Right atrium auricular region (tissue), 2 donors: ENCODE measurements at places on chromosomes 1 and 21.
A peak's percentile ranks its signal among the peaks of the same experiment; 100 is the strongest.

GRCh38 chr1:172936088-172936645 is 114.6 kb downstream of the TNFSF18 start:
- DNase-seq, result no peak

GRCh38 chr21:42107177-42107880 is 36.2 kb downstream of the UMODL1 start:
- no peak for DNase-seq

- peak; percentile 57 for DNase-seq
Measured at GRCh38 chr1:25657883-25658760, 41.5 kb downstream of the MAN1C1 start.

GRCh38 chr1:246437961-246438360 is 69.1 kb downstream of the SMYD3 start:
- DNase-seq, result no peak

DNA sequence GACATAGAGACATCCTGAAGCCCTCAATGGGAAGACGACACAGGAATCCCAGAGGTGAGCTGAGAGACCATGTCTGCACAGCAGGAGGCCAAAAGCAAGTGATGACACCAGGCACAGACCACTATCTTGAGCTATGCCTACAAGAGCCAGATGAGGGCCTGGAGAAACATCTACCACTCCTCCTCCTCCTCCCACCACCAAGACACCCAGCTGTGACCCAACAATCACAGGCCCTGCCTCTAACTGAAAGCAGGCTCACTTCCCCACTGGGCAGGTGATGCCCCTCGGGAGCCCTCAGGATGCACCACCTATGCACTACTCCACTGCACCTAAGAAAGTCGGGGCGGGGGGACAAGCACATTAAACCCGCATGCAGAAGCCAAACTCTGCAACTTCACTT is 16.5 kb downstream of the TADA1 start:
- no peak for DNase-seq

DNA sequence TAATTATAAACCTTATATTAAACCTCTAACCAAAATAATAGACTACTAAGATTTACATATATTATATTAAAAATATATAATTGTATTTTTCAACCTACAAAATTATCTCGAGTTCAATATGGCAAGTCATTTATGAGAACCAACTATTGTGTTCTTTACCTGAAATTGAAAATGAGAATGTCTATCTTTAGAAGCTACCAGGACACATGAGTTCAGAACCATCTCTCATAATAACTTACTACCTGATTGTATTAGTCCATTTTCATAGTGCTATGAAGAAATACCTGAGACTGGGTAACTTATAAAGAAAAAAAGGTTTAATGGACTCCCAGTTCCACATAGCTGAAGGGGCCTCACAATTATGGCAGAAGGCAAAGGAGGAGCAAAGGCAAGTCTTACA is 6.8 kb downstream of the HAO2 start:
- DNase-seq, result no peak

- no peak for DNase-seq
Measured at GRCh38 chr21:15390049-15390448, 325.2 kb upstream of the NRIP1 start.

DNA sequence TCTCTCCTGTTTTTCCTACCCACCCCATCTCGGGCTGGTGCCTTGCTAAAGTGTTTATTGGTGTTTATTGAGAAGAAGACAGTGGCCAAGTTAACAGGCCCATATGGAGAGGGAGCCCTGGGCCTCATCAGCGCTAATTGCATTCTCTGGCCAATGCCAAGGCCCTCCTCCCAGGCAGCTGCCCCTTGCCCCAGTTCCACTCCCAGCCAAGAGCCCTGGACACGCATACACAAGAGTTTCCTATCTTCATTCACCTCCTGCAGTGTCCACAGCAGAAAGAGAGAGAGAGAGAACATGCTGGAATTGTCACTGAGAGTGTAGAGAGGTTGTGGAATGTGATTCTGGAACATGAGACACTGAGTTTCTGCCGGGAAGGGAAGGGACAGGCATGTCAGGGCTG is 25.4 kb upstream of the VWA5B1 start:
- DNase-seq, result no peak

- DNase-seq, result peak; percentile 99
Measured at GRCh38 chr1:244048256-244049161, 2.6 kb upstream of the ZBTB18 start.

DNA sequence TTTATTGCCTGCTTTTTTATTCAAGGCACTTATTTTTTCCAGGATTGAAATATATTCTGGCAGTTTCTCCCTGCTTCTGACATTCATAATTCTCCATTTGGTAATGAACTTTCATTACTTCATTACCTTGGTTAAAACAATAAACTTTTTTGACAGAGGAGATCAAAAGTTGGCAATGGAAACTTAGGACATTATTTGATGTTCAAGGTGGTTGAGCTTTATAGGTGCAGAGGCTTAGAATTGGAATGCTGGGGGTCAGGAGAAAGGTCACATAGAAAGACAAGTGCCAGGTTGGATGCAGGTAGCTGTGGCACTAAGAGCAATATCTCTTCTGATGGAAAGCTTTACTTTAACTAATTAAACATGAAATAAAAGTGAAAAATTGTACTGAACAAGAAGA is 152.4 kb downstream of the SPATA46 start:
- no peak for DNase-seq

GRCh38 chr21:37671381-37671780 is 244.9 kb downstream of the KCNJ6 start:
- peak; percentile 23 for DNase-seq

- no peak for DNase-seq
Measured at GRCh38 chr1:93900723-93901504, 8.3 kb downstream of the GCLM start.

GRCh38 chr1:90381598-90381997 is 335.5 kb downstream of the BARHL2 start:
- no peak for DNase-seq

DNA sequence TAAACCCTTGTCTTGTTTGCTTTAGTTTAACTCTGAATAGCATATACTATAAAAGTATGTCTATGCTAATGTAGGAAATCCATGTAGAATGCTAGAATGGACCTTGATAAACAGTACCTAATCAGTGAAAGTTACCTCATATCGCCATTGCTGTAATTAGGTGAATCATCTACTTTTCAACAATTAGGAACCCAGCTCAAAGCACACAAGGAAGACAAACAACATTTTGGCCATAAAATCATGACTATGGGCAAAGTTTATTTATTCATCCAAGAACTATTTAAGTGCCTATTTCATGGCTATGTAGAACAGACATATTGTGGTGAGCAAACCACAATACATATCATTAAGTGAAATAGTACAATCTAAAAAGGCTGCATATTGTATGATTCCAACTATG is 1043.2 kb downstream of the BRINP3 start:
- DNase-seq, result no peak

DNA sequence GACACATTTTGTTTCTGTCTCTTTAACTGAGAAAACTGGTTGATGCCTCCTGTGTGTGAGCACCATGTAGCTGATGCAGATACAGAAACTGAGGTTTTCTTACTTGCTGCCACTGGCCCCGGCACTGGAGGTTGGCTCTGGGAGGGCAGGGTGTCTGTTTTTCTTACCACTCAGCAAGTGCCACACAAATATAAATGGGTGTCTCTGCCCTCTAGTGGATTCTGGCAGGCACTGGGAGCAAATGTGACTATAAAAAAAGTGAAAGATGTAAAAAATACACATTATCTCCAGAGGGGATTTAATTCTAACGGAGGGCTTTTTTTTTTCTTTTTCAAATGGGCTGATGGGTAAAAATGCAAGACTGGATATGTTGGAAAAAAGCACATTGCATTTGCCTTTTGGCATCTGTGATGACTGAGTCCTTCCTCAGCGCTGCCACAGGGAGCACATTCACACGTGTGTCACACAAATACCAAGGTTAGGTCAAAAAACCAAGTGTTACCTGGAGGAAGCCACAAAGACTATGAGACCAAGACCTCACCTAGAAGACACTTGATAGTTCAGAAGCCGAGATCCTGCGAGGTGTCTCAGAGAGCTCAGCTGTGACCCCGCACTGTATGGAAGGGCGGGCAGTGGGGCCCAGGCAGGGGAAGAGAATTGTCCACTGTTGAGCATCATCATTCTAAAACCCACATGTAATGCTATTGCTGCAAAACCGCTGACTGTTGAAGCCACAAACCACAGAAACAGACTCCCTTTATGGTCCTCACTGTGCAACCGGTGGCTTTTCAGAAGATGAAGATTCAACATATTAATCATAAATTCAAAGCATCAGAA is 18.9 kb downstream of the PGBD2 start:
- DNase-seq, result no peak

DNA sequence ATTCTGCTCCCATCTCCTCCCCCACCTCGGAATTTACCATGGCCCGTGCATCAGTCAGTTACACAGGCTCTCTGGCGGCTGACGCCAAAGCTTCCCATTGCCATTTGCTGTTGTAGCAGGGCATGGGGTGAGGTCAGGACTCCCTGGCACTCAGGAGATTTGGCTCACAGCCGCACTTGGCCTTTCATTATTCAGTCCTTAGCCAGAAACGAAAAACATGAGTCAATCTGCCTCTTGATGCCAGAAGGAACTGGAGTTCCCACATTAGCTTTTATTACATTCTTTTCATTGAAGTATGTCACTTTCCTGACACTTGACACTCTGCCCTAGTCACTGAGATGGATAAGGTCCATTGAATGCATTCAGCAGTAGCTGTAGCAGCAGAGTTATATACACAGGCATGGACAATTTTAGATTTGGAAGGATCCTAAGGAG is 260.6 kb downstream of the CACNA1E start:
- no peak for DNase-seq

- no peak for DNase-seq
Measured at GRCh38 chr1:50968821-50969610, 1.0 kb upstream of the CDKN2C start.

DNA sequence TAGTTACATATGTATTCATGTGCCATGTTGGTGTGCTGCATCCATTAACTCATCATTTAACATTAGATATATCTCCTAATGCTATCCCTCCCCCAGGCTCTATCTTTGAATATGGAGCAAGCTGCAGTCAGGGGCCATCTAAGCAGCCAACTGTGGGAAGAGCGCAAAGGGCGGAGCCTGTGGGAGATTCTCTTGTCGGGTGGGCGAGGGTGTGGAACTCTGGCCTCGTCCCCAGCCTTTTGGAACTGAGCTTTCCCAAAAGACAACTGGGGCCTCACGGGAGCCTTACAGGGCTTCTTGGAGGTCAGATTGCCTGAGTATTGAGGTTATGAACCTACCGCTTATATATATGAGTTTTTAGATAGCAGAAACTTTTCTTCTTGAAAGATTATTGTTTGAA is 117.2 kb downstream of the HHAT start:
- no peak for DNase-seq

DNA sequence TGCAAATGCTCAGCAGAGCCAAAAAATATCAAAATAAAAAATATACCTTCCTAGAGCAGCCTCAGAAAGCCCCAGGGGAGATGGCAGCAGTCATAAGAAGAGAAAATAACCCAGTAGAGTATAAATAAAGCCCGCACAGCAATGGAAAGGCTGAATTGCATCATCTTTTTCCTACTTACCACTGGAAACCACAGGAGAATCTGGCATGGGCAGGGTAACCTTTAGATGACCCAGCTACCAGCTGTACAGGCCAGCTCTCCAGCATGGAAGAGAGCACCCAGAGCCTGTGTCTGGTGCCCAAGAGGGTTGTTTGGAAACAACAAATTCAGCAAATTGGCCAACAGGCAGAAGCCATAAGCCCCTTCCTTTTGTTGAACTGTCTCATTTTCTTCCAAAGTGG is 253.1 kb downstream of the OMA1 start:
- no peak for DNase-seq

DNA sequence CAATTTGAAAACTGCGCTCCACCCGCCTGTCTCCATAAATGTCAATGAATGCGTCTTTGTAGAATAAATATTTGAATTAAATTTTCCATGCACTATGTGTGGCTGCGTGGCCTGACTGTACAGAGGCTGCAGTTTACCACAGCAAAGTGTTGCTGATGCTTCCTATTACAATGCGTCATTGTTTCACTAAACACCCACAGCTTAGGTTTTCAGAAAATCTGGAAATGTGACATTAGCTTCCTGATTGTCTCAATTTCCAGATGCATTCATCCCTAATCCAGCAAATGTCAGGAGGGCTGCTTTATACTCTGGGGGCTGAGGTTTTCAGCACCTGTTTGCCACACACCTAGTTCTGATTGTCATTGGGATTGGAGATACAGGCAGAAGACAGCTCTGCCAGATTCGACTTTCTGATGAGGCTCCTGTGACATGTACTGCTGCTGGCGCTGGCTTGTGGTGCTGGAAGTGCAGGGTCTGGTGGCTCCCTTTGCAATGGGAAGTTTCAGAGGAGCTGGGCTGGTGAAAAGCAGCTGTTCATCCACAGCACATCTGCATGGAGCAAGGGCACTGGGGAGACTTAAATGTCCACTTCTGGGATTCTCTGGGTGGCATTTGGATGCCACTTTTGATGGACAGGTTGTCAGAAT is 40.0 kb downstream of the URB2 start:
- peak; percentile 46 for DNase-seq
